ENCODE measurements at places on chromosomes 5 and 9.

DNA sequence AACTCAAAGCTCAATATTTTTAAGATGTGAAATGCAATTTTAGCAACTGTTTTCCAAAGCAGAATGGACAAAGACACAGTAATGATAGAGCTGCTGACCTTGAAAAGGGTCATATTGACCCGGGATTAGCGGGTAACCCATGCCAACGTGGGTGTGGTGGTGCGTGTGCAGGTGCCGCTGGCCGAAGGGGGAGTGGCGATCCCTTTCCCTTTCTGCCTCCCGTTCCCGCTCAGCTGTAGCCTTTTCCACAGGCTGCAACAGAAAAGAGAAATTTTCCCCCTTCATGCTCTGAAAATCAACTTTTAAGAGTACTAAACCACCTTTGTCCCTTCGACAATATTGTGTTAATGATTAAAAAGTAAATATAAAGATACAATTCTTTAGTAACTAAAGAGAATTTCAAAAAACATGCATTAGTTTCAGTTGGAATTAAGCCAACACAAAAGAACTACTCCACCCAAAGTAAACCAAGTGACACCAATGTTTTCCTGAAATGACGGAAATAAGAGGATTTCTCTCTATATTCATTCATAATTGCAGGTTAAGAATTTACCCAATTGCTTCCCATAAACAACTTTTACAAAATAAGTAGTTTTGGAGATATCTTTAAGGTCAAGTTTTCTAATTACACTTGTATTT, 105.2 kb downstream of the ZNF608 start:
- no peak for DNase-seq

- DNase-seq, result no peak
Observed at GRCh38 chr9:75229605-75230332, 141.5 kb downstream of the OSTF1 start.

DNA sequence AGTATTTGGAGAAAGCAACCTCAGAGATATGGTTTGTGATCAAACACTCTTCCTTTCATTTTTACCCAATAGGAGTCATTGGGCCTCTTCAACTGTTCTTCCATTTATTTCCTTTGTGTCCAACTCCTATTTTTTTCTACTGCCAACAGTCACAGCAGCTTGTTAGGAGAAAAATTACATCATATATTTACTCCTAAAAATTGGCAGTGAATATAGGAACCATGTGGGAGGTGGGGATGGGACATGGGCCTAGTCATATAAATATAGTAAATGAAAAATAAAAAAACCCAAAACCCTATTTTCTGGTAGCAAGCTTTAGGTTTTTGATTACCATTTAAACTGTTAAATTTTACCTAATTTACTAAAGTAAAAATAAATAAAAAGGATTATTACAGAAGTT, 134.9 kb upstream of the MPDZ start:
- DNase-seq, result no peak

DNA sequence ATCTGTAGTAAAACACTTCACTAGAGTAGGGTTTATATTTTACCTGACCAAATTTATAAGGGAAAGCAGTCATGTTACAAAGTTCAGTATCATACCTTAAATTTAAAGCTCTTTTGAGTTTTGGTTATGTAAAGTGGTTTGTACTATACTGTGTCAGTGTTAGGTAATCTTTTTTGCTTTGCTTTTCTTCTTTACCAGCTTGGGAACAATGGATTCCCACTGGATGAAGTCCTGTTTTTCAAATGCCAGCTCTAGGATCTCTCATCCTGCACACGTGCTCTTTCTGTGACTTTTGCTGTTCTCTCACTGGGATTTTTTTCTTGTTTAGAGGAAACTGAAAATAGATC, 15.9 kb downstream of the CYSTM1 start:
- DNase-seq, result no peak

GRCh38 chr9:105291938-105292337, 47.5 kb downstream of the SLC44A1 start:
- DNase-seq, result no peak

GRCh38 chr9:108049026-108049607, 559.5 kb upstream of the KLF4 start:
- no peak for DNase-seq

- DNase-seq, result no peak
Observed at GRCh38 chr5:17761326-17761725, 127.1 kb downstream of the TAF11L14 start.

DNA sequence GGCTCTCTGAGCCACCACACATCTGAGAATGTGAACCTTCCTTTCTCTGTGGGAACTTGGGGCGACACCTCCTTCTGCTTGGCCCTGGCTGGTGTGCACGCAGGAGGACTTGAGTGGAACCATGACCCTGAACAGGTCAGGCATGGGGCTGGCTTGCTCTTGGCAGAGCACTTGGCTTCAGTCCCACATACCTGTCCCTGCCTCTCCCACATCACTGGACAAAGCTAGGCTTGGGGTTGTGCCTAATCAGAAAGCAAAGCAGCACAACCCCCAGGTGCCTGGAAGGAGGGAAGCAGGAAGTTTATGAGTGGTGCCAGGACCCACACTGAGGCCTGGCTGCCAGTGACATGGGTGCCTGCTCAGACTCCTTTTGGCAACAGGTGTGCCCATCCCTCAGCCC, 13.2 kb downstream of the GADD45G start:
- no peak for DNase-seq

GRCh38 chr9:8390571-8390970, 591.0 kb upstream of the DMAC1 start:
- no peak for DNase-seq

DNA sequence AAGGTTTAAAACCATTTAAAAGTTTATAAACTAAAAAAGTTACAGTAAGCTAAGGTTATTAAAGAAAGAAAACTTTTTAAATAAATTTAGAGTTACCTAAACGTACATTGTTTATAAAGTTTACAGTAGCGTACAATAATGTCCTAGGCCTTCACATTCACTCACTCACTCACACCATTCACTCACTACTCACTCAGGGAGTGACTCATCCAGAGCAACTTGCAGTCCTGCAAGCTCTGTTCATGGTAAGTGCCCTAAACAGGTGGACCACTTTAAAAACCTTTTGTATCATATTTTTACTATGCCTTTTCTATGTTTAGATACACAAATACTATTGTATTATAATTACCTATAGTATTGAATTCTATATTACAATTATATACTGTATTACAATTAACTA, 190.8 kb upstream of the RASA1 start:
- no peak for DNase-seq

Data from activated CD8-positive, alpha-beta T cell treated with anti-CD3 and anti-CD28 coated beads for 36 hours (primary cell).